ENCODE measurements at places on chromosomes 12 and 14.

DNA sequence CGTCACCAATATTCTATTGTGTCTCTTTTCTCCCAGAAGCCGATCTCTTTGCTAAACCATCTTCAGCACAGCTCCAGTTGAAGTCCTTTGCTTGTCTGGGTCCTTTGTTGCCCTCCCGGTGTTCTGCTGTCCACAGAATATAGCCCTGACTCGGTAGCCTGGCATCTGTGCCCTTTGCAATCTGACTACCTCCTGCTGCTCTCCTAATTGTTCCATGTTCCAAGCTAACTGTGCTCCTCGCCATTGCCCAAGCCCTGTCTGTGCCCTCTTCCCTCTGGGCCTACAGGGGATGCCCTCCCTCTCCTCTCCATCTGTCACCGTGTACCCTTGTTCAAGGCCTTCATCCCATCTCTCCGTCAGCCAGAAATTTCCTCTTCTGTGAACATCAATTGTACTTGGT, 306.3 kb downstream of the APAF1 start:
- no peak for DNase-seq

DNA sequence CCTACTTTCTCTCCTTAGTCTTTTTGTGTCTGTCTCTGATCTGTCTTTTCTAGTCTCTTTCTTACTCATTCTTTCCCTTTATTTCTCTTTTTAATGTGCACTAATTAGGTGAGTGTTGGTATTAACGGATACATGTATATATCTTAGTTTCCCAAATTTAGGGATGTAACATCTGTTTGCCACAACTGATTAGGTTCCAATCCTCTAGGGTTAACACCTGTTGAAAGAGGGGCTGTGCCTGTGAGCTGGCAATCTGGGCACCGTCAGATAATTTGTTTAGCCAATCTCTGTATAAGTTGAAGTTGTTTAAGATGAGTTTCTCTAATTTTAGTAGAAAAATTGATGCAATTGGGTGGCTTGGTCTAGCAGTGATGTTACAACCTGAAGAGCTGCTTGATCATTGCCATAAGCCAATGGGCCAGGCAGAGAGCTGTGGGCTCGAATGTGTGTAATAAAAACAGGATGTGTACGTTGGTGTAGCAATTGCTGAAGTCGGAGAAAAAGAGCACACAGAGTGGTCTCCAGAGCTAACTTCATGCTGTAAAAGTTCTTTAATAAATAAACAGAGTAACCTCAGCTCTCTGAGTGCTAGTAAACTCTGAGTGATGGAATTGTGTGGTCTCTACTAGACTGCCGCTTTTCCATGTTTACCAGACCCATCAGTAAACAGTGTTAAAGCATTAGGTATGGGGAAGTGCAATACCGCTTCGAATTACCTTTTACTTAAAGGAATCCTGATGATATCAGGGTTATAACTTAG, 18.3 kb upstream of the LYZ start:
- peak; percentile 17 for DNase-seq

GRCh38 chr12:93805736-93806141, 128.6 kb downstream of the CRADD start:
- no peak for DNase-seq

GRCh38 chr14:101506926-101507835, 54.1 kb upstream of the DIO3 start:
- DNase-seq = peak; percentile 6

DNA sequence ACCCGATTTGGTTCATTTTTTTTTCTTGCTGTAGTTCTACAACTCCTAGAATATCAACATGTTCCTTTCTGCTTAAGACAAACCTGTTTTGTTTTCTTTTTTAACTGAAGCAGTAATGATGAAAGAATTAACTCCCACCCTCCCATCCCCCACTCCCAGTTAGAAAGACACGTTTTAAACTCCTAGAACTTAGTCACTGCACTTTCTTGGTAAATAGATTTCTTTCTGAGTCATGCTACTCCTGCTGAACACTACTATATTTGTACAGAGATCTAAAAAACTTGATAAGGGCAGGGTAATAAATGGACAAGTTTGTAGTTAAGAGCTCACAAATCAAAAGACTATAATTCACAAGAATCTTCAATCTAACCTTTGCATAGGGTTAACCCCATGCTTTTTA, 118.9 kb upstream of the PTPRB start:
- DNase-seq = no peak

DNA sequence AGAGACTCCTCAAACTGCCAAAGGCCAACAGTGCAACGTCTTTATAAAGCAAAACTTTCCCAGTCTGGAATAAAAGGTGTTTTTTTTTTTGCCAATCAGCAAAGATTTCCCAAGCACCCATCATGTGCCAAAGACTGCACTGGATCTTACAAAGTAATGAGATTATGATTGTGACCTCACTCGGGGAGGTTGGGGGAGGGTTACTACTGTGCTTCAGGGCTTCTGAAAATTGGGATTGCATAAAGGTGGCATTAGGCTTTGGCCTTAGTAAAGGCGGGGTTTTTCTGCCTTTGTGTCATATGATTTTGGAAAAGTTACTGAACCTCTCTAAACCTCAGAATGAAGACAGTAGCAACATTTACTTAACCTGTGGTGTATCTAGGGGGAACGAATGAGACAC, 233.8 kb downstream of the DACT1 start:
- DNase-seq = no peak

- no peak for DNase-seq
These were observed 319.3 kb upstream of the NOVA1 start for GRCh38 chr14:26917086-26917485.

DNA sequence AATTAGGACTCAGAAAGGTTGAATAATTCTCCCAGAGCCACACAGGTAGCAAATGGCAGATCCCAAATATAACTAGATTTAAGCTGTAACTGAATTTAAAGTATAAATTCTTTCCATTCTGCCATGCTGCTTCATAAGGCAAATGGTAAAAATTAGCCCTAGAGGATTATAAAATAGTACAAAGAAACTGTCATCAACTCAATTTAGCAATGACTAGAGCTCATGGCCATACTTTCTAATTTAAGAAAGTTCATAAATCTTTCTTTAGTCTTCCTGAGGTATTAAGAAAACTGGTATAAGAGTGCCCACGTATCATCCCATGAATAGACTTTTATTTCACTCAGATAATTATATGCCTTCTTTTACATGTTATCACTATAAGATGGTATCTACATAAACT, 34.8 kb downstream of the MED13L start:
- DNase-seq = no peak

DNA sequence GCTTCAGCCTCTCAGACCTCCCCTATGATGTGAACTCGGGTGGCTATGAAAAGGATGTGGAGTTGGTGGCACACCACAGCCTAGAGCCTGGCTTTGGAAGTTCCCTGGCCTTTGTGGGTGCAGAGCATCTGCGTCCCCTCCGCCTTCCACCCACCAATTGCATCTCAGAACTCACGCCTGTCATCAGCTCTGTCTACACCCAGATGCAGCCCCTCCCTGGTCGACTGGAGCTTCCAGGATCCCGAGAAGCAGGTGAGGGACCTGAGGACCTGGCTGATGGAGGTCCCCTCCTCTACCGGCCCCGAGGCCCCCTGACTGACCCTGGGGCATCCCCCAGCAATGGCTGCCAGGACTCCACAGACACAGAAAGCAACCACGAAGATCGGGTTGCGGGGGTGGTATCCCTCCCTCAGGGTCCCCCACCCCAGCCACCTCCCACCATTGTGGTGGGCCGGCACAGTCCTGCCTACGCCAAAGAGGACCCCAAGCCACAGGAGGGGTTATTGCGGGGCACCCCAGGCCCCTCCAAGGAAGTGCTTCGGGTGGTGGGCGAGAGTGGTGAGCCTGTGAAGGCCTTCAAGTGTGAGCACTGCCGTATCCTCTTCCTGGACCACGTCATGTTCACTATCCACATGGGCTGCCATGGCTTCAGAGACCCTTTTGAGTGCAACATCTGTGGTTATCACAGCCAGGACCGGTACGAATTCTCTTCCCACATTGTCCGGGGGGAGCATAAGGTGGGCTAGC, 7.0 kb upstream of the RPS26 start:
- DNase-seq = no peak

DNA sequence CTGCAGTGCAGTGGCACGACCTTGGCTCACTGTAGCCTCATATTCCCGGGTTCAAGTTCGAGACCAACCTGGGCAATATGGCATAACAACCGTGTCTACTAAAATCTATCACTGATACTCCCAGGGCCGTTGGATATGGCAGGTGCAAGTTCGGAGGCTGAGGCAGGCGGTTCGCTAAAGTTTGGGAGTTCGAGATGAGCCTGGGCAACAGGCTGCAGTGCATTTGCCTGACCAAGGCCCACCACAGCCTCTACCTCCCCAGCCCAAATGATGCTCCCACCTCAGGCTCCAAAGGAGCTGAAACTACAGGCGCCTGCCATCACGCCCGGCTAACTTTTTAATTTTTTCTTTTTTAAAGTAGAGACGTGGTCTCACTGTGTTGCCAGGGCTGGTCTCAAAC, 177.1 kb upstream of the ALG10B start:
- no peak for DNase-seq

DNA sequence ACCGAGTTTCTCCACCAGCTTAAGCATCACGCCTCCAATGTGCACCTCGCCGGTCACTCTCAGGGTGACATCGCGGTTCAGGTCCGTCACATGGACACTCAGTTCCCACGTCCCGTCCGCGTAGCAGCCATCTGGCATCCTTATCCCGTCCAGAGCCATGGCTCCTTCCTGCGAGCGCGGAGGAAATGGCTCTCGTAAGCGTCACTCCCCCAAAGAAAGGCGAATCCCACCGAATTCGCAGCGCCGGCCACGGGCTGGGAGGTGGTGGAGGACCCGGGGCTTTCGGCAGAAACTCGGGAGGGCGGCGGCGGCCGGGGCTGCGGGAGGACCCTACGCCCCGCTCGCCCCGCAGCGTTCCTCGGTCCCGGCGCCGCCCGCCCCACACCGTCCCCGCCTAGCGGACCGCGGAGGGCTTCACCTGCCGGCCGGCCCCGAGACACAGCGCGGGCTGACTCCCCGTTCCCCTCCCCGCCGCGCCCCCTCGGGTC, 396 bp downstream of the FERMT2 start:
- DNase-seq = peak; percentile 18

- DNase-seq = no peak
These were observed 393.9 kb downstream of the ADAMTS20 start for GRCh38 chr12:43158126-43158525.

DNA sequence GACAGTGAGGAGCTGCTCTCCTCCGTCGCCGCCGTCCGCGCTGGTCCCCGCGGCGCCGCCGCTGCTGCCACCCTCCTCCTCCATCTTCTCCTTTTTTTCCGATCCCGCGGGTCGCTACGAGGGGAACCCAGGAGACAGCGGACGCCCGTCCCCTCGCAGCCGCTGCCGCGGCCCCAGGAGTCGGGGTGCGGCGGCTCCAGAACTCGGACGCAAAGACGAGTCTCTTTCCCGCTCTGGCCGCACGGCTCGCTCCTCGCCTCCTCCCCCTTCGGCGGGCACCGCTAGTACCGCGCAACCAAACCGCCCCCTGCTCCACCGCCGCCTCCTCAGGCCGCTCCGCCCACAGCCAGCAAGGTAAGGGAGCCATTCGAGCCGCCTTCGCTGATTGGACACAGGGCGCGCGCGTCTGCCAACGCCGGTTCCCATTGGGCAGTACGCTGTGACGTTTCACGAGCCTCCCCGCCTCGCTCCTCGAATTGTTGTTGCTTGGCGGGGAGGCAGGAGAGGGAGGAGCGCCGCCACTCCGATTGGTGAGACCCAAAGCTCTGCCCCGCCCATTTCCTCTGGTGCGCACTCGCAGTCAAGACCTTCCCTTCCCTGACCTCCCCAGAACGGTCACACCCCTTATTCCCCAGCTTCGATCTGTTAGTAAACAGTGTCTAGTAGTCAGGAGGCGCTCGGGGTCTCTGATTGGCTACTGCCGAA, at the start of gene RPS6KA5:
TSS of gene RPS6KA5 (minus strand) at position 291 of the 705 bp plus-strand sequence. CDS start at position 84, 207 bp downstream.
- DNase-seq = peak; percentile 100

GRCh38 chr12:12219664-12220063, 47.2 kb downstream of the LRP6 start:
- DNase-seq = no peak

GRCh38 chr14:78131201-78131600, 39.0 kb upstream of the NRXN3 start:
- DNase-seq = no peak

- no peak for DNase-seq
These were observed 39.9 kb downstream of the MYO1H start for GRCh38 chr12:109387425-109388166.

GRCh38 chr12:123237646-123238329, 4.6 kb downstream of the MTRFR start:
- peak; percentile 76 for DNase-seq

GRCh38 chr14:25516838-25517237, 466.9 kb upstream of the STXBP6 start:
- no peak for DNase-seq

DNA sequence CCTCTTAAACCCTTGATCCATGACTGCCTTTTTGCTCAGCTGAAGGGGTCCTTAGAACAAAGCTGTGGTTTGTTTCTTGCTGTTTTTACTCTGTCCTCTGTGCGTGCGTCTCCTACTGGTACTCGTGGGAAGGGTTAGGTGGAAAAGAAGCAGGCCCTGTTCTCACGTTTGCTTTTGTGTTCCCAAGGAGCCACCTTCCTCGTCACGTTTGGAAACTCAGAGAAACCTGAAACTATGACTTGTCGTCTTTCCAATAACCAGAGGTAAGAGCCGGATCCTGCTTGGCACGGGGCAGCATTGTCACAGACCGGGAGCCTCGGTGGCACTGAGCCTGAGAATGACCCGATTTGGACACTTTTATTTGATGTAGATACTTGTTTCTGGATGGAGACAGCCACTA, 13.1 kb downstream of the ZFYVE21 start:
- DNase-seq = no peak

DNA sequence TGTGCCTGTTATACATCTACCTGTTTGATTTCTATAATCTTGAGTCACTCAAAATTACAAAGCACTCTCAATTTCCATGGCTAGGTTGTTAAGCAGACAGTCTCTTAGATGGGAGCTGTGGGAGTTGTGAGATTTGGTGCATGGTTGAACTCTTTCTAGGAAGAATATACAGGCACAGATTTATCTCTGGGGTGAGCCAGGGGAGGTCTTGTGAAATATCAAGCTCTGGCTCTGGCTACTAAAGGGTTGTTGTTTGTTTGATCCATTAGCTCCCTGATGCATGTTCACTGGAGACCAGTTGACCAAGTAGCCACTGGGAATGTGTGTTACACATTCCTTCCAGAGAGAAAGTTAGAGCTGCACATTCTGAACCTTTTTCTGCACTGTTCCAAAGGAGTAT, 117.2 kb upstream of the HMGA2 start:
- DNase-seq = no peak

- DNase-seq = no peak
These were observed 373.6 kb downstream of the EMP1 start for GRCh38 chr12:13570005-13570694.

- no peak for DNase-seq
These were observed 250.6 kb downstream of the AEBP2 start for GRCh38 chr12:19689801-19690472.

- DNase-seq = no peak
These were observed 23.5 kb downstream of the CCDC92 start for GRCh38 chr12:123948796-123949769.

All from activated naive CD4-positive, alpha-beta T cell treated with anti-CD3 and anti-CD28 coated beads, Interleukin-2, amount 50 U/mL, for 16 hours (primary cell).